ENCODE measurements at places on chromosomes 3 and 15. TPM values are rescaled to one million over a fixed set of nuclear protein-coding genes. Genes with fewer than 3 reads are reported as not detected.

Gene TMOD3
- 99.5 TPM for total RNA-seq

Gene HMG20A
- total RNA-seq = 9.7 TPM

Gene ALDH1A2
- 0.79 TPM for total RNA-seq

Gene DGKG
- total RNA-seq = not detected

Gene RPUSD3
- total RNA-seq = 34.5 TPM

Gene GTF2E1
- 22.4 TPM for total RNA-seq

GRCh38 chr15:51283026-51283425, 55.4 kb downstream of the CYP19A1 start:
- no peak for DNase-seq

GRCh38 chr3:29344154-29344553, 63.3 kb downstream of the RBMS3 start:
- DNase-seq = no peak

DNA sequence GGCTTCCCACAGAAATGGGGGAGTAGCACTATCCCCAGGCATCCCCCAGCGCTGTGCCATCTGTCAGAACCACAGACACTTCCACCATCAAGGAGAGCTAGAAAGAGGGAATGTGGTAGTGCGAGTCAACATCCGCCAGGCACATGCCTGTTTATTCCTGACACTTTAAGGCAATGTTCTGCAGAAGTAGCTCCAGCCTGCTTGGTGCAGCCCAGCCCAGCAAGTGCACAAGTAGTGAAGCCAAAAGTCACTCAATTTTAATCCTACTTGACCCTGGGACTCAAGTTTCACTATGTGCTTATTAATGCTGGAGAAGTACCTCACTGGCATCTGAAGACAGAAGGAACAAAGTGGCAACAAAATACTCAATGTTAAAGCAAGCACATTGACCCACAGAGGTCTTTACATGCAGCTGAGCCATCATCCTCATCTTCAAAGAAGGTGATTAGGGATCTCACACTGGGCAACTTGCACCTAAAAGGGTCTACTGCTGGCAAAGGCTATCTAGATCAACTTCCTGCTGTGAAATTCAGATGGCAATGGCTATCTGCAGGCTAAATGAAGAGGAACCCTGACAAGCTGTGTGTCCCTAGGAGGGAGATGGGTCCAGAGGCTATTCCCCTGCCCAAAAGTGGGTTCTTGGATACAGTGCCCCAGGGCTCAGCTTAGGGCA, 61.4 kb upstream of the CLDN18 start:
- no peak for DNase-seq

- DNase-seq = peak; percentile 72
Measured at GRCh38 chr15:54150255-54150654, 172.0 kb downstream of the UNC13C start.

DNA sequence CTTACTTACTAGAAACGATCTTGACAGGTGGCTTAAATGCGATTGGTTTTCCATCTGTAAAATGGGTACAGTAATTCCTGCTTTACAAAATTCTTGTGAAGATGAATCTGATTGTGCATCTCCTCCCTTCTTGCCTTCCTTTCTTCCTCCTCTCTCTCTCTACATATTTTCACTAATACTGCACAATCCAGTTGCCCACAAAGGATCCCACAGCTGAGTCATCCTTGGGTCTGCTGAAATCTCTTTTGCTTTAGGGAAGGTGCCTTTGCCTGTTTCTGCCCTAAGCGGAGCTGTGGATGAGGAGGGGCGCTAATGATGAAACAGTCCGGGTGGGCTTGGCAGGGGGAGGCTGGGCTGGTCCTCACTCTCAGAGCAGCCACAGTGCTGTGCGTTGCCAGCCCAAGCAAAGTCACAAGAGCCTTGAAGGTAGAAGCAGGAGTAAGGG, 46.1 kb downstream of the AMOTL2 start:
- peak; percentile 91 for DNase-seq

- no peak for DNase-seq
Measured at GRCh38 chr15:27418726-27419125, 447.7 kb downstream of the GABRG3 start.
